ENCODE measurements at places on chromosomes 16 and 17.
A peak's percentile ranks its signal among the peaks of the same experiment; 100 is the strongest.

GRCh38 chr16:23976524-23976923, 140.7 kb downstream of the PRKCB start:
- no peak for DNase-seq

GRCh38 chr16:57235128-57236021, 9.7 kb upstream of the ARL2BP start:
- DNase-seq: peak; percentile 1

DNA sequence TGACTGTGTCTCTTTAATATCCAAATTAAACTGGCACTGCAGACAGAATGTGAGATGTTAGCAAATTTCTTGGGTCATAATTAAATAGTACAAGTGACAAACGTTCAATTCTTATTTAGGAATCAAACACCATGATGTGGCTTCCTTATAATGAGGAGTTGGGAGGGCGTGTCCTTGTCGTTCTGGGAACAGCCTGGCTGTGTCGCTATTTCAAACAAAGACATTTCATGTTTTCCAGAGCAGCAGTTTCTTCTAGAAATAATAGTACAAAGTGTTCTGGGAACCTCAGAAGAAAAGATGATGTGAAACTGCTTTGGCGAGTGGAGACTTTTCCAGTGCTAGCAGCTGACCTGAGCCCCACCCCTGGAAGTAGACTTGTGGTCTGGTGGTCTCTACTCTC, 301.7 kb upstream of the N4BP1 start:
- no peak for DNase-seq

GRCh38 chr16:78916928-78917545, 683.5 kb downstream of the MAF start:
- no peak for DNase-seq

- DNase-seq: peak; percentile 82
These were observed 49.0 kb downstream of the BCL7C start for GRCh38 chr16:30844671-30845449.

- no peak for DNase-seq
These were observed 29.3 kb upstream of the SPACA3 start for GRCh38 chr17:32962320-32962711.

GRCh38 chr16:53357208-53357586, 77.1 kb upstream of the RBL2 start:
- no peak for DNase-seq

DNA sequence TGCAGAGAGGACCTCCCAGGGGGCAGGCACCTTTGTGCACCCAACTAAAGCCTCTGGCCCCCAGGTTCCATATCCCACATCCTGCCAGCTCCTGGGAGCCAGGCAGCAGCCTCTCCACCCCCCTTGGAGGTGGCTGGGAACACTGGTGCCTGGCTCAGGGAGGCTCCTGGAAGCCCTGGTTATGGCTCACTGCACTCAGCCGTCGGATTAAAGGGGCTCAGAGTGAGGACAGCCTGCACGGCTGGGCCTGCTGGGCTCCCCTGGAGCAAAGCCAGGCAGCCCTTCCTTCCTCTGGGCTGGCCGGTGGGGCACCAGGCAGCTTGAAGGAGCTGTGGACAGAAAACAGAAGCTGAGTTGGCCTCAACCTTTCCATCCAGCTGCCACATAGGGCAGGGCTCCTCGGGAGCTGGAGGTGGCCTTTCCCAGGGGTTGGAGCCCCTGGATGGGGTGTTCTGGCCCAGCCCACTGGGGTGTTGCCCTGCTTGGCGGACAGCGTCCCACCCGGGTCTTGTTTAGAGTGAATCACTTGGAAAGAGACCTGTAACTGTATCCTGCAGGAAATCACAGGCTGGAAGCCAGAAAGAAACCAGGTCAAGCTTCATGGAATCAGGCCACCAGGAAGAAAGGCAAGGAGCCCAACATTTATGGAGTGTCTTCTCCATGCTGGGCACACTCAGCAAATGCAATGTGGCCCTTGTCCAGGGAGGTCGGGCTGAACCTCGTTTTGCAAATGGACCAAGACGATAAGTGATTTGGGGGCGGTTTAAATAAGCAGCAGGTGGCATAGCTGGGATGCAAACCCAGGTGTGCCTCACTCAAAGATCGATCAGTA, 253.3 kb downstream of the SOX9 start:
- DNase-seq: no peak

DNA sequence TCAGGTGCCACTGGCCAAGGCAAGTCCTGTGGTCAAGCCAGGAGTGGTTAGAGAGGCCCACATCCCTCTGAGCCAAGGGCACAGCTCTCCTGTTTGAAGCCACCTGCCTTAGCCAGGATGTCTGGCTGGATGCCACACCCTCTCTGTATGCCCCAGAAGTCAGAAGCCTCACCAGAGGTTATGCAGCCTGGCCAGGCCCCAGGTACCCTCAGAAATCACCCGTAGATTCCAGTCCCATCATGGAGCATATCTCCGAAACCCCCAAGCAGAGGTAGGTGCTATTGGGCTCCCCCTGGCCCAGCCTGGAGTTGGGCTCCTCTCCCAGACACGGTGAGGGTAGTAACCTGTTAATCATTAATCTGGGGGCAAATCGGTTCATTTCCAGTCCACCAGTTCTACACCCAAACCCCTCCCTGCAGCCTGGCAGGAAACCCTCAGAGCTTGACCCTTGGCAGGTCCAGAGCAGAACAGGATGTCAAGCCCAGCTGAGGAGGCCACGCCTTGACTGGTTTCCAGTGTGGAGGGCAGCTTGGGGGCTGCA, 60.6 kb upstream of the TMEM97 start:
- DNase-seq: no peak

DNA sequence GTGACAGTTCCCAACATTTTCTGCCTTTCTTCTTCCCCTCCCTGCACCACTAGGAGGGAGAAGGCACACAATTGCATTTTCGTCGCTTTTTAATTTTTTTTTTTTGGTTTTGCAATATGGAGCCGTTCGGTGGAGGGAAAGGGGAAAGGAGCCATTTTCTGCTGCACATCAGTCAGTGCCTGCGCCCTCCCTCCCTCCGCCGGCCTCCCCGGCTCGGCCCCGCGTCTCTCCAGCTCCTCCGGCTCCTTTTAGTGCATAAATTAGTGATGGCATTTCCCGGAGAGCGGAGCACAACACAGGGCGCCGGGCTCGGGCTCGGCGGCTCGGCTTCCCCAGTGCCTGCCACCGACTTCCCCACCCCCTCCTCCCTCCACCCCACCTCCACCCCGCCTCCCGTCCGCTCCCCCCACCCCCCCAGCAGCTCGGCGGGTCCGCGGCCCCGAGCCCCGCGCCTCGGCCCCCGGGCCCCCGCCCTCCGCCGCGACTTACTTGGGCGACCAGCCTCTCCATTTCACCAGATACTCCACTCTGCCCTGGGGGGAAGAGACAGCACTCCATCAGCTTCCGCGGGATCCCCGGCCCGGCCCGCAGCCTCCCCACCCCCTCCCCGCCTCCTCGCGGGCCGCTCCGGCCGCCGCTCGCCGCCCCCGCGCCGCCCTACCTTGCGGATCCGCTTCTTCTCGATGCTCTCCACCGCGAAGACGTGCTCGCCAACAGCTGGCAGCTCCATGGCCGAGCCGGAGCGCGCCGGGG, 542 bp downstream of the CBX4 start:
- DNase-seq: no peak

GRCh38 chr17:38591759-38592241, 14.0 kb downstream of the SRCIN1 start:
- DNase-seq: peak; percentile 81

DNA sequence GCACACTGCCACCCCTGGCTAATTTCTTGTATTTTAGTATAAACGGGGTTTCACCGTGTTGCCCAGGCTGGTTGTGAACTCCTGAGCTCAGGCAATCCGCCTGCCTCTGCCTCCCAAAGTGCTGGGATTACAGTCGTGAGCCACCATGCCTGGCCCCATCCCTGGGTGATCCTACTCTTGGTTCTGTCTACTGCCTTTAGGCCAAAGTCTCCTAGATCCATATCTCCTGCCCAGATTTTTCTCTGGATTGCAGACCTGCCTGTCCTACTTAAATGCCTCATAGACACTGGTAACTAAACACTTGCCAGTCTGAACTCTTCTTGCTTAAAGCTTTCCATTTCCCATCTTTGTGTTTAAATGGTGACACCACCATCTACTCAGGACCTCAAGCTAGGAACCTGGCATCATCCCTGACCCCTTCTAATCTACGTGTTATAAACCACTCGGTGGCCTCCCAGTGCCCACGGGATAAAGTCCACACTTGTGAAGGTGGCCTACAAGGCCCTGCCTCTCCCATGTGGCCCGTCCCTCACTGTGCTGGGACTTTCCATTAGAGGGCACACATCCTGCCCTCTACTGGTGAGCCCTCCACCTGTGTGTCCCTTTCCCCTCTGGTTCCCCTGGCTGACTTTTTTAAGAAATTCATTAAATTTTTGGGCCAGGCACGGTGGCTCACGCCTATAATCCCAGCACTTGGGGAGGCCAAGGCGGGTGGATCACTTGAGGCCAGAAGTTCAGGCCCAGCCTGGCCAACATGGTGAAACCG, 51.1 kb downstream of the USP43 start:
- no peak for DNase-seq

GRCh38 chr17:28878981-28879380, 18.6 kb downstream of the FLOT2 start:
- no peak for DNase-seq

- no peak for DNase-seq
These were observed at the start of gene HBZ for GRCh38 chr16:152141-153128. Gene HBZ (plus strand): TSS chr16:152644. CDS start chr16:152910, 266 bp downstream.

DNA sequence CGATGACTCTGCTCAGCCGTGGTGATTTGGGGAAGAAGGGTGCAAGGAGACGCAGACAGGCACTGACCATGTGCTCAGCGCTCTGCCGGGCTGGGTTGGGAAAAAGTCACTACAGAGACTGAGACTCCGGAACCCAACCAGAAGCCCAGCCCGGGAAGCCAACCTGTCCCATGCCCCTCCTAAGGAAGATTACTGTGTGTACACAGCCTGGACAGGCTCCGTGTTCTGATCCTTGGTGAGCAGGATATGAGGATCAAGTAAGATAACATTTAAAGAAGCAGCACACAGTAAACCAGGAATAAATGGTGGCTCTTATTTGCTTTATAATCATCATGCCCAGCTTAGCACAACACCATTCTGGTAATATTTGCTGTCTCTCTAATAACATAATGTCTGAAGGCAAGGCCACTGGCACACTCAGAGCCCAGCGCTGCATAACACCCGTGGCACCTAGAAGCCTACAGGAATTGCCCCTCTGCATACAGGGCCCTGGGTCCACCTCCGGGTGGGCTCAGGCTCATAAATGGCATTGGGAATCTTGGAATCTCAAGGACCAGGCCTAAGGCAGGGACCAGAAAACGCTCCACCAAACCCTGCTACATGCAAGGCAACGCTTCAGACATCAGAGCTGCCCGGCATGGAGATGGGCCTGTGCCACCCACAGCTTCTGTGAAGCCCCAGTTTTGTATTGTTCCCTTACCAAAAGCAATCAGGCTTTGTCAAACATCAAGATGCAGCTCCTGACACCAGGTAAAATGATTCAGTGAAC, 113.5 kb downstream of the DYNLRB2 start:
- no peak for DNase-seq

GRCh38 chr16:17497648-17498047, 26.9 kb upstream of the XYLT1 start:
- DNase-seq: no peak

GRCh38 chr16:50697881-50698767, 4.7 kb downstream of the NOD2 start:
- no peak for DNase-seq

DNA sequence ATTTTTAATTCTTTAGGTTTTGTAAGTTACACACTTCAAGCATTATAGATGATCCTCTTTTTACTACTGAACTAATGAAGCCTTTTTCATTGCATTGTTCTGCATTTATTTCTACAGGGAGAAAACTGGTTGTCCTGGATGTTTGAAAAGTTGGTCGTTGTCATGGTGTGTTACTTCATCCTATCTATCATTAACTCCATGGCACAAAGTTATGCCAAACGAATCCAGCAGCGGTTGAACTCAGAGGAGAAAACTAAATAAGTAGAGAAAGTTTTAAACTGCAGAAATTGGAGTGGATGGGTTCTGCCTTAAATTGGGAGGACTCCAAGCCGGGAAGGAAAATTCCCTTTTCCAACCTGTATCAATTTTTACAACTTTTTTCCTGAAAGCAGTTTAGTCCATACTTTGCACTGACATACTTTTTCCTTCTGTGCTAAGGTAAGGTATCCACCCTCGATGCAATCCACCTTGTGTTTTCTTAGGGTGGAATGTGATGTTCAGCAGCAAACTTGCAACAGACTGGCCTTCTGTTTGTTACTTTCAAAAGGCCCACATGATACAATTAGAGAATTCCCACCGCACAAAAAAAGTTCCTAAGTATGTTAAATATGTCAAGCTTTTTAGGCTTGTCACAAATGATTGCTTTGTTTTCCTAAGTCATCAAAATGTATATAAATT, 53.0 kb downstream of the TUBD1 start:
- DNase-seq: no peak

- DNase-seq: no peak
These were observed 8.0 kb downstream of the THRA start for GRCh38 chr17:40070709-40071312.

DNA sequence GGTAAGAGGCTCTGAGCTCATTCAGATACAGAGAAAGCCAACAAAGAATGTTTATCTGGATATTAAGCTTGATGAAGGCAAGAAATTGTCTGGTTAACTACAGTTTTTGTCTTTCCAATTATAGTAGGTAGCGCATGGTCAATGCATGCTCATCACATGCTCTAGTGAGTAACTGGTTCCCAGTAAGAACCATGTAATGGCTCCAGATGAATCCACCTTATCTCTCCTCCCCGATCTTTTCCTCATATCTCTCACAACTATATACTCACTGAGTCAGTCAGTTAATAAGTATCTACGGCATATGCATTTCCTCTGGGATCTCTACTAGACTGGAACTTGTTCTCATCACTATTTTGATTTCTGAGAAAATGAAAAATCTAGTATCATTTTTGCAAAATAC, 340.7 kb upstream of the DYNLRB2 start:
- DNase-seq: no peak

GRCh38 chr16:13077816-13078215, 176.4 kb downstream of the SHISA9 start:
- DNase-seq: no peak

DNA sequence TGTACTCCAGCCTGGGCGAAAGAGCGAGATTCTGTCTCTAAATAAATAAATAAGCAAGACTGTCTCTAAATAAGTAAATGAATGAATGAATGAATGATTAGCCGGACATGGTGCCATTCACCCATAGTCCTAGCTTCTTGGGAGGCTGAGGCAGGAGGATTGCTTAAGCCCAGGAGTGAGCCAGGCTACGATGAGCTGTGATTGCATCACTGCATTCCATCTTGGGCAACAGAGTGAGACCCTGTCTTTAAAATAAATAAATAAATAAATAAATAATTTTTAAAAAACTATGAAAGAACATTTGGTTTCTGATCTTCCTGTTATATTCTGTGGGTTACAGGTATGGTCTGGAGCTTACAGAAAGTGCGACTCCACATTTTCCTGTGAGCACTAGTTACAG, 65.0 kb downstream of the C17orf58 start:
- DNase-seq: no peak

GRCh38 chr16:31093132-31093703, 1.4 kb downstream of the VKORC1 start:
- DNase-seq: no peak

- peak; percentile 68 for DNase-seq
These were observed 21.9 kb upstream of the SSTR2 start for GRCh38 chr17:73142872-73143381.
